HepG2 (cell line): ENCODE measurements at places on chromosomes 13 and 19. TPM values are rescaled to one million over a fixed set of nuclear protein-coding genes. Genes with fewer than 3 reads are reported as not detected.

- DNase-seq, result no peak
- no peaks in the 10 kb centered on the region; the same call in 2 of the 3 replicates for H3K27me3 ChIP-seq
- peak overlapping the region; percentile 95 for H3K4me3 ChIP-seq
- H3K4me1 ChIP-seq, result peaks cover 23% of the 10 kb centered on the region
Measured at GRCh38 chr19:58409010-58409790, 751 bp downstream of the ZNF584 start.

DNA sequence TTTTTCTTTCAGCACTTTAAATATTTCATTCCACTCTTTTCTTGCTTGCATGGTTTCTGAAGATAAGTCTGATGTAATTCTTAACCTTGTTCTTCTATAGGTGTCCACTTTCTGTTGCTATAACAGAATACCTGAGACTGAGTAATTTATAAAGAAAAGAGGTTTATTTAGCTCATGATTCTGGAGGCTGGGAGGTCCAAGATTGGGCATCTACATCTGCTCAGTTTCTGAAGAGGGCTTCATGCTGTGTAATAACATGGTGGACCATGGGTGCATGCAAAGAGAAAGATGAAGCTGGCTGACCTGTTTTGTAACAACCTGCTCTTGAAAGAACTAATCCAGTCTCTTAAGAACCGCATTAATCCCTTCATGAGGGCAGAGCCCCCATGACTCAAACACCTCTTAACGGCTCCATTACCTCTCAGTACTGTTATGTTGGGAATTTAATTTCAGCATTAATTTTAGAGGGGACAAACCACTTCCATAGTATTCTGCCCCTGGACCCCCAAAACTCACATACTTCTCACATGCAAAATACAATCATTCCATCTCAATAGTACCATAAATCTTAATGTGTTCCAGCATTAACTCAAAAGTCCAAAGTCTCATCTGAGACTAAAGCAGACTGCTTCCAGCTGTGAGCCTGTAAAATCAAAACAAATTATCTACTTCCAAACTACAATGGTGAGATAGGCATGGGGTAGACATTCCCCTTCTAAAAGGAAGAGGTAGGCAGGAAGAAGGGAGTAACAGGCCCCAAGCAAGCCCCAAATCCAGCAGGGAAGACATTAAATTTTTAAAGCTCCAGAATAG is 9.6 kb upstream of the FGF9 start:
- H3K27ac ChIP-seq, result no peak overlapping the region
- H3K36me3 ChIP-seq, result no peaks in the 10 kb centered on the region
- H3K4me3 ChIP-seq, result no peak overlapping the region

- H3K4me1 ChIP-seq, result peaks cover under 1% of the 10 kb centered on the region; the same call in 1 of the 2 replicates
Measured at GRCh38 chr13:31851216-31851615, 111.9 kb downstream of the RXFP2 start.

DNA sequence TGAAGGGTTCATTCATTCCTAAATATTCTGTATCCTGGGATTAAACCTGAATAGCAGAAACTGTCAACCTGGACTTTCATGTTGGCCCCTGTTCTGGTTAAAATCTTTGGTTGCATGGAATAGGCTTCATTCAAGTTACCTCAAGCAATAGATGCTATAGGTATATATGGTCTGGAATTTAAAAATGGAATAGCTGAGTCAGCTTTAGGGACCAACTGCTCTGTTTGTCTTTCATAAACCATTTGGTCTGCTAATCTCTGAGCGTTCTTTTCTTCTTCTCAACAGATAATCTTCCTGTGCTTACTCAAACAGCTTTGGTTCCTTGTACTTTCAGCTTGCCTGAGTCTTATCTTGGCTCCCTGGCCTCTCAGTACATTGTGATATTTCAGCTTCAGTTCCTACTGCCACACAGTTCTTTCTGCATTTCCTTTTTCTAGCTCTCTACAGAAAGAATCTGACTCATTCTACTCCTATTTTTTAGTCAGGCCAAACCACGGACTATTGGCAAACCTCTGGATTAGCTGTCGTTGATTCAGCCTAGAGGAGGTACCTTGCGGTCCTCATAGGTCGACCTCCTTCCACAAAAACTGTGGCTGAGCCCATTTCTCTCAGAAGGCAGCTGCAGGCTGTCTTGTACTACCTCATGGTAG is 35.9 kb upstream of the MAB21L1 start:
- no peak for DNase-seq
- no peaks in the 10 kb centered on the region for H3K36me3 ChIP-seq
- no peaks in the 10 kb centered on the region for H3K27me3 ChIP-seq
- H3K27ac ChIP-seq, result no peak overlapping the region
- H3K4me1 ChIP-seq, result no peaks in the 10 kb centered on the region
- H3K4me3 ChIP-seq, result no peak overlapping the region

GRCh38 chr13:26585136-26585535 is 27.7 kb downstream of the WASF3 start:
- no peak overlapping the region for H3K27ac ChIP-seq
- no peak for DNase-seq
- no peak overlapping the region for H3K4me3 ChIP-seq
- no peaks in the 10 kb centered on the region for H3K27me3 ChIP-seq
- peaks cover 27% of the 10 kb centered on the region for H3K4me1 ChIP-seq
- no peaks in the 10 kb centered on the region for H3K36me3 ChIP-seq

Gene KDM4B
- total RNA-seq, result 4.4 and 4.9 TPM in 2 replicates

Gene PLIN3
- 49.3 and 59.8 TPM in 2 replicates for total RNA-seq

GRCh38 chr13:44759384-44760360 is 183.5 kb upstream of the TSC22D1 start:
- peaks cover 29% of the 10 kb centered on the region for H3K4me1 ChIP-seq
- no peaks in the 10 kb centered on the region for H3K36me3 ChIP-seq
- peak; percentile 21 for DNase-seq
- no peak overlapping the region for H3K4me3 ChIP-seq

DNA sequence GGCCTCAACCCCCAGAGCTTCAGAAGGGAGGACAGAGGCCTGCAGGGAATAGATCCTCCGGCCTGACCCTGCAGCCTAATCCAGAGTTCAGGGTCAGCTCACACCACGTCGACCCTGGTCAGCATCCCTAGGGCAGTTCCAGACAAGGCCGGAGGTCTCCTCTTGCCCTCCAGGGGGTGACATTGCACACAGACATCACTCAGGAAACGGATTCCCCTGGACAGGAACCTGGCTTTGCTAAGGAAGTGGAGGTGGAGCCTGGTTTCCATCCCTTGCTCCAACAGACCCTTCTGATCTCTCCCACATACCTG is 969 bp upstream of the CEACAM5 start:
- H3K27ac ChIP-seq, result no peak overlapping the region
- no peak overlapping the region for H3K4me3 ChIP-seq
- H3K4me1 ChIP-seq, result 0 out of 2 replicates have a peak, but pooled peaks cover 5% of the 10 kb centered on the region
- peaks cover 24% of the 10 kb centered on the region; the same call in 2 of the 3 replicates for H3K27me3 ChIP-seq

GRCh38 chr19:18504886-18505610 is 16.8 kb downstream of the ELL start:
- peaks cover 75% of the 10 kb centered on the region for H3K4me1 ChIP-seq
- H3K4me3 ChIP-seq, result peak overlapping the region; percentile 56
- H3K27ac ChIP-seq, result peak overlapping the region; percentile 56
- H3K27me3 ChIP-seq, result no peaks in the 10 kb centered on the region
- no peaks in the 10 kb centered on the region; the same call in 1 of the 2 replicates for H3K36me3 ChIP-seq
- no peak for DNase-seq

- H3K36me3 ChIP-seq, result no peaks in the 10 kb centered on the region
- peaks cover 11% of the 10 kb centered on the region; the same call in 2 of the 3 replicates for H3K27me3 ChIP-seq
- DNase-seq, result peak; percentile 88
- peaks cover 52% of the 10 kb centered on the region for H3K4me1 ChIP-seq
Measured at GRCh38 chr19:5470264-5470671, 15.1 kb downstream of the ZNRF4 start.

DNA sequence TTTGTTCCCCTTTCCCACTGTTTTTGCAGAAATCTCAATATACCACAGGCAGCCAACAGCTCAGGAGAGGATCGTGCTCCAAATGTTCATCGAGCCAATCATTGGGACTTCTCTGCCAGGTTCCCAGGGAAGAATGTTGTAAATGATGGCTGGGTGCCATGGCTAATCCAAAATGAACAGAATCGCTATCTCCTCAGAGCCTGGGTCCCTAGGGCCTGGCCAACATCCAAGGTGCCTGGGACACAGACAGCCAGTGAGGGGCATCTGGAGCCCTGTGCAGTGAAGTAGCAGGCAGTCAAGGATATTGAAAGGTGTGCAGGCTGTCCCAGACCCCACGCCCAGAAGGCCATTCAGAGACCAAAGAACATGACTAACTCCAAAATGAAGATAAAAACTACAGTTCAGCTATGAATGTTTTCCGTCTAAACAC is 37.8 kb downstream of the BRD4 start:
- H3K27ac ChIP-seq, result peak overlapping the region; percentile 97
- H3K4me3 ChIP-seq, result no peak overlapping the region
- peaks cover 10% of the 10 kb centered on the region; the same call in 1 of the 3 replicates for H3K36me3 ChIP-seq
- H3K27me3 ChIP-seq, result no peaks in the 10 kb centered on the region
- DNase-seq, result no peak

Gene CYP2A7
- total RNA-seq, result not detected in 2 replicates

- H3K36me3 ChIP-seq, result no peaks in the 10 kb centered on the region
- H3K27ac ChIP-seq, result no peak overlapping the region
- peaks cover 9% of the 10 kb centered on the region; the same call in 1 of the 2 replicates for H3K4me1 ChIP-seq
- no peak for DNase-seq
- no peak overlapping the region for H3K4me3 ChIP-seq
Measured at GRCh38 chr13:35961461-35962220, 169.5 kb downstream of the DCLK1 start.

Gene ZNF486
- total RNA-seq, result 2.1 and 2.6 TPM in 2 replicates

GRCh38 chr19:54297759-54298305 is 15.1 kb downstream of the LILRA5 start:
- no peak overlapping the region for H3K27ac ChIP-seq
- H3K27me3 ChIP-seq, result no peaks in the 10 kb centered on the region; the same call in 1 of the 2 replicates
- no peaks in the 10 kb centered on the region for H3K4me1 ChIP-seq

GRCh38 chr13:34886987-34887386 is 55.1 kb upstream of the NBEA start:
- no peaks in the 10 kb centered on the region for H3K36me3 ChIP-seq
- no peaks in the 10 kb centered on the region for H3K4me1 ChIP-seq
- H3K27ac ChIP-seq, result no peak overlapping the region

- H3K36me3 ChIP-seq, result peaks cover 13% of the 10 kb centered on the region; the same call in 2 of the 3 replicates
- no peak overlapping the region for H3K27ac ChIP-seq
- DNase-seq, result peak; percentile 66
- peaks cover 11% of the 10 kb centered on the region for H3K4me1 ChIP-seq
- H3K4me3 ChIP-seq, result no peak overlapping the region
Measured at GRCh38 chr13:46753137-46753536, 43.8 kb downstream of the ESD start.

DNA sequence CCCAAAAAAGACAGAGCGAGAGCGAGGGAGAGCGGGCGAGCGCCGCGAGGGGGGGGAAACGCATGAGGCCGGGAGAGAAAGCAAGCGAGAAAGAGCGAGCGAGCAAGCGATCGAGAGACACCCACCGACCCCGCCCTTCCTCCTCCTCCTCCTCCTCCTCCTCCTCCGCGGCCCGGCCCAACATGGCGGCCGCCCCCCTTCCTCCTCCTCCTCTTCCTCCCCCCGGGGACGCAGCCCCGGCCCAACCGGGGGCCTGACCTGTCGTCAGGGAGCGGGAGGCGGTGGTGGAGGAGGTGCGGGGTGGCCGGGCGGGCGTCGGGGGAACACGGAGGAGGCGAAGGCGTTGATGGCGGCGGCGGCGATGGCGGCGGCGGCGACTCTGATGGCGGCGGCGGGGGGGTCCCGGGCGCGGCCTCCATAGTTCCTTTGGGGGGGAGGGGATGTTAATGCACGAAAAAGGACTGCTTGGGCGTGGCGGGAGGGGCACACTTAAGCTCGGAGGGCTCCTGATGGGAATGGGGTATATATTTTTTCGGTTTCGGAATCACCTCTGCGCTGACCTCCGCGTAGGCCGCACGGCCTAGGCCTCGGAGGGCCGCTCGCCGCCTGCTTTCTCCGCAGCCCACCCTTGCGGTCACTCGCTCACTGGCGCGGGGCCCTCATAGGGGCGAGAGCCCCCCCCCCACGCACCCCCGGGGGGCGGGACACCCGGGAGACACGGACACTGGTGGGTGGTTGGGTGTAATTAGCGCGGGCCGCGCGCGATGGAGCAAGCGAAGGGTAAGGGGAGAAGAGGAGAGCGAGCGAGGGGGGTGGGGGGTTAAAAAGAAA is 1.2 kb downstream of the ZC3H4 start:
- DNase-seq, result peak; percentile 81
- peak overlapping the region; percentile 100 for H3K27ac ChIP-seq
- peak overlapping the region; percentile 88 for H3K4me3 ChIP-seq
- peaks cover 46% of the 10 kb centered on the region for H3K4me1 ChIP-seq
- no peaks in the 10 kb centered on the region for H3K27me3 ChIP-seq
- peaks cover 1% of the 10 kb centered on the region; the same call in 1 of the 2 replicates for H3K36me3 ChIP-seq

GRCh38 chr13:82688400-82688994 is 1193.8 kb downstream of the SLITRK1 start:
- no peaks in the 10 kb centered on the region for H3K36me3 ChIP-seq
- DNase-seq, result no peak
- no peak overlapping the region for H3K27ac ChIP-seq
- H3K4me3 ChIP-seq, result peak overlapping the region; percentile 19; the same call in 1 of the 2 replicates
- no peaks in the 10 kb centered on the region for H3K27me3 ChIP-seq

- peaks cover 30% of the 10 kb centered on the region for H3K4me1 ChIP-seq
- DNase-seq, result no peak
- H3K4me3 ChIP-seq, result no peak overlapping the region
- H3K36me3 ChIP-seq, result no peaks in the 10 kb centered on the region
- 0 out of 3 replicates have a peak, but pooled peaks cover 8% of the 10 kb centered on the region for H3K27me3 ChIP-seq
- H3K27ac ChIP-seq, result no peak overlapping the region
Measured at GRCh38 chr19:18777301-18778075, 13.6 kb downstream of the COMP start.

Gene SIGLEC5
- total RNA-seq, result not detected in 2 replicates

DNA sequence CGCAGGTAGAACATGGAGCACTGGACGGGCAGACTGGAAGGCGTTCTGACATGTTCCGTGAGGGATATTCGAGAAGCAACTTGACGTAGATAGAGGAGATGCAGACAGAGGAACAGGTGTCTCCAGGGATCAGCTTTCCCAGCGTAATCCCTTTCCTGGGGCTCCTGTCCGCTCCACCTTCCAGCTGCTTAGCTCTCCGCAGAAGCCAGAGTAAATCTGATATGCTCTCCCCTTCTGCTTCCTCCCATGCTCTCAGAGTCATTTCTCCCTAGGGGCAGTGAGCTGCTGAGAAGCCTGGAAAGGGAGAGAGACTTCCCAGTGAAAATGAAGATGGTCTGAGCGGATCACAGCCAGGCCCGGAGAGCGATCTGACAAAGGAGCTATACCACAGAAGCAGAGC is 23.0 kb upstream of the OLFM4 start:
- H3K4me3 ChIP-seq, result no peak overlapping the region
- H3K4me1 ChIP-seq, result 0 out of 2 replicates have a peak, but pooled peaks cover 2% of the 10 kb centered on the region
- H3K27ac ChIP-seq, result no peak overlapping the region
- H3K36me3 ChIP-seq, result no peaks in the 10 kb centered on the region
- no peaks in the 10 kb centered on the region for H3K27me3 ChIP-seq

GRCh38 chr13:97223037-97223710 is 1.0 kb downstream of the MBNL2 start:
- H3K27ac ChIP-seq, result peak overlapping the region; percentile 92
- peak overlapping the region; percentile 82 for H3K4me3 ChIP-seq

DNA sequence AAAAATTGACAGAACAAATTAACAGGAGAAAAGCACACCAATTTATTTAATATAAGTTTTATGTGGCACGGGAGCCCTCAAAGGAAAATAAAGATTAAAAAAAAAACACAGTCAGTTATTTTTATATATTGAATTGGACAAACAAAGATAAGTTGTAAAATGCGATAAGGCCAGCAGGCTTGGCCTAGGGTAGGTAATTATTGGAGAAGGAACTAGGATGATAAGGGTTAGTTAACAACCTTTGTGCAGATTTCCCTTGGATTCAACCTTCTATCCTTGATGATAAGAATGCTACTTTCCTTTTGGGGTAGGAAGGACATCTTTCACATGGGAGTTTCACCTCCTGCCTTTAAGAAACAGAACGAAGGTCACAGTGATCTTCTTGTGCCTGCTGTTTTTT is 252.8 kb downstream of the SHISA2 start:
- no peak overlapping the region for H3K4me3 ChIP-seq
- no peak for DNase-seq
- H3K27ac ChIP-seq, result no peak overlapping the region
- no peaks in the 10 kb centered on the region for H3K27me3 ChIP-seq
- H3K36me3 ChIP-seq, result no peaks in the 10 kb centered on the region
- H3K4me1 ChIP-seq, result no peaks in the 10 kb centered on the region
